ENCODE measurements at places on chromosomes 1 and 21.
A peak's percentile ranks its signal among the peaks of the same experiment; 100 is the strongest.

GRCh38 chr1:66302815-66303214 is 231.1 kb upstream of the SGIP1 start:
- no peak for DNase-seq

DNA sequence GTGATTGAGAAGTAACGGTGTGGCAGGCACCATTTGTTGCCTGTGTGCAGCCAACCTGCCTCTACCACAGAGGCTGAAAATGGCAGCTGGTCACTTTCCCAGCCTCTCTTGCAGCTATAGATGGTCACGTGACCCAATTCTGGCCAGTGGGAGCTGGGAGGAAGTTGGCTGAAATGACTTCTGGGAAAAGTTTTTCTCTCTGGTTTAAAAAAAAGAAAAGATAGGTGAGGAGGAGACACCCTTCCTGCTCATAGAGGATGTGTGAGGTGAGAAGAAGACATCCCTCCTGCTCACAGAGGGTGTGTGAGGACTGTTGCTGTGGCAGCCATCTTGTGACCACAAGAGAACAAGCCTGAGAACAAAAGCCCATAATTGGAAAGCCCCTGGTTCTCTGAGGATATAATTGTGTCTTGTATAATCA is 122.8 kb downstream of the SYF2 start:
- no peak for DNase-seq

DNA sequence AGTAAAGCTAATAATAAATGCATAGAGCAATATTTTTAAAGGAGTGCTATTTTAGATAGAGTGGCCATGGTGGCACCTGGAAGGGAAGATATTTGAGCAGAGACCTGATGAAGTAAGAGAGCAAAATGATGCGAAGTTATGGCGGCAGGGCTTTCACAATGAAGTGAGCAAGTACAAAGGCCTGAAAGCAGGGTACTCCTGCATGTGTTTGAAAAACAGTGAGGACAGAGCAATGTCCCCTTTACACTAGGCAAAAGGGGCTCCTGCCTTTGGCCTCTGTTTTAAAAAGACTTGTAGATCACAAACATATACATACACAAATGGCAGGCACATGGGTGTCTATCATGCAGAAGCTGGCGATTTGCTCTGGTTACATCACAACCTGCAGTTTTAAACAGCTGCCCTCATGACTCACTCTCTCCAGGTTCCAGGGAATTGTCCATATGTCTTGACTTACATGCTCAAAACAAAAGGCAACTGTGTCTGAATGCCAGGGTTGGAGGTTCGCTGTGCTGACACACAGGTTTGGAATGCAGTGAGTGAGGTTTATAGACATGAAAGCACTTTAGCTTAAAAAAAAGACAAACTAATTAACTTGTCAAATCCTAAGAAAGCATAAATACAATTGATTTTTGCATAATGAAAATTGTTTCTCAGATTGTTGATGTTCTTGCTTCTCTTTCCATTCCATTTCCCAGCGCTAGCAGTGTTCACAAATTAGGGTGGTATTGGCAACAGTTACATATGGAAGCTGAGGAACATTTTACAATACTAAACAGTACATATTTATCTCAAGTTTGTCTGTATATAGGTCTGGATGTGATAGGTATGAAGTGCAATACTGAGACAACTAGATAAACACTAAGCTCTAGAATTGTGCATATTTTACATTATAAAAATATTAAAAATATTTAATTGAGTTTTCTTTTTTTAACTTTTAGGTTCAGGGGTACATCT is 313.9 kb downstream of the BARHL2 start:
- DNase-seq, result peak; percentile 40

- no peak for DNase-seq
Measured at GRCh38 chr1:7677815-7678214, 93.3 kb upstream of the VAMP3 start.

DNA sequence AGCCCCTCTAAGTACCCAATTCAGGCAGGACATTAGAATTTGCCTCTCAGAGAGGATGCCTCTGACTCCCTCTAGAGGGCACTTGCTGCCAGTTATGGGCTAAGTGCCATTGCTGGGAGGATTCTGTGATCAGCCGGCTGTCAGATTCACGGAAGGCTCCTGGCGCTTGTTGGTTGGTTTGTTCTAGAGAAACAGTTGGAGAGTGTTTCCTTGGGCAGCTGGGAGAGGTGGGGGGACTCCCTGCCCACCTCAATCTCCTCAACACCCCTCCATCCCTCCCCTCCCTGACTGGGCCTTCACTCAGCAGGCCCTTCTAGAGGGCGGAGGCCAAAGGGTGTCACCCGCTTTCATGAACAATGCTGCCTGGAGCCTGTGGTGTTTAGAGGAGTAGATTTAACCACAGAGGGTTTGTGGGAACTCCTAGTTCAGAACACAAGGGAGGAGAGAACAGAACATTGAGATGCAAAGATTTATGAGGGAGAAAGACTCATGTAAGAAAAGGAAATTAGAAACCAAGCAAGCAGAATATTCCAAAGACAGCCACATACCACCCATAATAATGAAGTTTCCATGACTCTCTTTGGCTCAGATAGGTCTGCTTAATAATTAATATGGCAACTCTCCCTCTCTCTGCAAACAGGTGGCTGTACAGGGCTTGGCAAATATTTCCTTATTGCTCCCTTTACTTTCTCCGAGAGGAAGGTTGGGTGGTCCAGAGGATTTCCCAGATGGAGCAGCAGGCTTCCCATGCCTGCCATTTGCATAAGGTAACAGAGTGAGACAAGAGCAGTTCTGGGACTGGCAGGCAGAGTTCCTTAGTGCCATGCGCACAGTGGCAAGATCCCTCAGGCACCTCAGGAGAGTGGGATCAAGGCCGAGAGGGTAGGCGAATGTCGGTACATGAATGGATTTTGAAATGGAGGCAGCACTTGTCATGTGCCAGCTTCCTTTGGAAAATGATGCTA is 30.0 kb upstream of the ACP6 start:
- peak; percentile 18 for DNase-seq
